ENCODE measurements at places on chromosomes 1 and 21. TPM values are rescaled to one million over a fixed set of nuclear protein-coding genes. Genes with fewer than 3 reads are reported as not detected.

LHX8 gene
- total RNA-seq: 1.3 TPM

TMEM222 gene
- 43.9 TPM for total RNA-seq

SPRR4 gene
- total RNA-seq: not detected

TRIM58 gene
- total RNA-seq: 12.9 TPM

ZSWIM5 gene
- 0.11 TPM for total RNA-seq

CD244 gene
- not detected for total RNA-seq

CAMK1G gene
- total RNA-seq: not detected

ASAP3 gene
- 8.4 TPM for total RNA-seq

SLC6A17 gene
- total RNA-seq: 0.26 TPM

OR2T35 gene
- total RNA-seq: not detected

PRR9 gene
- not detected for total RNA-seq

LCA5L gene
- total RNA-seq: 0.90 TPM

SPRR2A gene
- total RNA-seq: not detected

MYBPH gene
- not detected for total RNA-seq

CYP2J2 gene
- total RNA-seq: 0.61 TPM

PTGS2 gene
- 0.60 TPM for total RNA-seq

FBXO28 gene
- total RNA-seq: 53.4 TPM

CYP4A22 gene
- not detected for total RNA-seq

IGFN1 gene
- total RNA-seq: 0.49 TPM

FCMR gene
- total RNA-seq: 0.37 TPM

CYP4B1 gene
- total RNA-seq: not detected

TACSTD2 gene
- total RNA-seq: 0.04 TPM

SERTAD4 gene
- 37.4 TPM for total RNA-seq

DNAJC28 gene
- total RNA-seq: 0.37 TPM

NTMT2 gene
- total RNA-seq: not detected

IBA57 gene
- total RNA-seq: 10.7 TPM

KRTAP21-2 gene
- total RNA-seq: not detected

ALX3 gene
- total RNA-seq: not detected

TNFSF4 gene
- 0.61 TPM for total RNA-seq

PGLYRP4 gene
- total RNA-seq: not detected

SERINC2 gene
- 22.6 TPM for total RNA-seq

UBE2U gene
- not detected for total RNA-seq

BARHL2 gene
- not detected for total RNA-seq

C1orf210 gene
- not detected for total RNA-seq

PALMD gene
- not detected for total RNA-seq

SETD4 gene
- total RNA-seq: 9.6 TPM

CHIT1 gene
- 0.03 TPM for total RNA-seq

MATN1 gene
- 0.45 TPM for total RNA-seq

AKR7A3 gene
- 1.2 TPM for total RNA-seq

FBLIM1 gene
- 3.1 TPM for total RNA-seq

VAV3 gene
- 0.11 TPM for total RNA-seq

SPRR2E gene
- not detected for total RNA-seq

KCNA2 gene
- total RNA-seq: 0.03 TPM

TMEM234 gene
- total RNA-seq: 12.3 TPM

RGS8 gene
- total RNA-seq: 0.04 TPM

KIF14 gene
- total RNA-seq: 22.6 TPM

COL9A2 gene
- 10.6 TPM for total RNA-seq

JAK1 gene
- total RNA-seq: 60.4 TPM

TEX38 gene
- total RNA-seq: not detected

FASLG gene
- not detected for total RNA-seq

KRTAP19-1 gene
- not detected for total RNA-seq

All from A375 (cell line).